ENCODE measurements at places on chromosomes 6 and 20.
A peak's percentile ranks its signal among the peaks of the same experiment; 100 is the strongest.

GRCh38 chr6:7101290-7101689 lies 6.5 kb upstream of the RREB1 start:
- DNase-seq: no peak

DNA sequence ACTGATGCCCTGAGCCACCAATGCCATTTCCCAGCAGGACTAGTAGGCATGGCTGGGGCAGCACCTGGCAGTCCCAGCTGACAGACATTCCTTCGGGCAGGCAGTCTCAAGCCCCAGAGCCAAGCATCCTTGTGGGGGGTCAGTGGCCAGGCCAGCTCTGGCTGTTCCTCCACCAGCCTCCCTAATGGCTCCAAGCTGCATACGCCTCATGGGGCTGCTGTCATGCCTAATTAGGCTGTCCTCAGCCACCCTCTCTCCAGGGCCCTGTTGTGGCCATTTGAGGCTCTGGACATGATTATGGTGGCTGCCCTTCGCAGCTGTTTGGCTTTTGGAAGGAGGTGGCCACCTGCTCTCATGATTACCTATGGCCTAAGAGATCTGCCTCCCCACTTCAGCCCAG lies 79.4 kb downstream of the DLGAP4 start:
- DNase-seq: no peak

DNA sequence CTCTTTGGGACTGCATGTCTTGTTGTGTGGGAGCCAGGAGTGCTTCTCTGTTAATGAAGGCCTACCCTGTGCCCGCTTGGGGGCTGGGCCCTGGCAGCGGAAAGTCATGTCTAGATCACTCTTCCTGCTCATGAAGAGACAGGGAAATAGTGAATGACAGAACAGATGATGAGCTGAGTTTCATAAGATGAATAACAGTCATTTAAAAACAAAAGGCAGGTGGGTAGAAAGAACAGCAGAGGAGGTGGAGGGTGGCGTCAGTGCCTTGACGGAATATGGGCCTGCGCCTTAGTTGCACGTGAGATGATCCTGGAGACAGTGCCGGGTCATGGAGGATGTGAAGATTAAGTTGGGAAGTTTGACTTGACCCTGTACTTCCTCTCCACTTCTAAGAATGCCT lies 85.5 kb downstream of the ARID1B start:
- no peak for DNase-seq

GRCh38 chr6:135146162-135146934 lies 34.8 kb upstream of the MYB start:
- no peak for DNase-seq

GRCh38 chr6:137900815-137901214 lies 33.8 kb downstream of the TNFAIP3 start:
- DNase-seq: no peak

GRCh38 chr6:28395918-28396317 lies 3.6 kb downstream of the ZSCAN12 start:
- DNase-seq: no peak

DNA sequence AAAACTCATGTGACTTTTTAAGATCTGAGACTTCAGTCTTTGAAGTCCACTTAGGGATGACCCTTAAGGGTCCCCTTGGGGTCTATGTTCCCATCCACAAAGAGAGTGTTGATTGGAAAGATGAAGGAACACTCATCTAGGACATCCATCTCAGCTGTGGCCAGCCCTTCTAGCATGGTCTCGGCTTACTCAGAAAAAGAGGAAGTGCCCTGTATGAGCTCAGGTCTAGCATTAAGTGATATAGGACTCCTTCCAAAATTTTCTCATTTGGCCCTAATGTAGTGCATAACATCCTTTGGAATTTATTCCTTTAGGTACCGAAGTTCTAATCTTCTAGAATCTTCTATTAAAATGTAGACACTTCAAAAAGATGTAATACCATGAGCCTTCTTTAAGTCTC lies 77.4 kb downstream of the NDUFAF5 start:
- DNase-seq: no peak

- no peak for DNase-seq
These were observed 96.2 kb upstream of the HMGN3 start for GRCh38 chr6:79330704-79331103.

- no peak for DNase-seq
These were observed 33.7 kb downstream of the RPF2 start for GRCh38 chr6:111015389-111016124.

DNA sequence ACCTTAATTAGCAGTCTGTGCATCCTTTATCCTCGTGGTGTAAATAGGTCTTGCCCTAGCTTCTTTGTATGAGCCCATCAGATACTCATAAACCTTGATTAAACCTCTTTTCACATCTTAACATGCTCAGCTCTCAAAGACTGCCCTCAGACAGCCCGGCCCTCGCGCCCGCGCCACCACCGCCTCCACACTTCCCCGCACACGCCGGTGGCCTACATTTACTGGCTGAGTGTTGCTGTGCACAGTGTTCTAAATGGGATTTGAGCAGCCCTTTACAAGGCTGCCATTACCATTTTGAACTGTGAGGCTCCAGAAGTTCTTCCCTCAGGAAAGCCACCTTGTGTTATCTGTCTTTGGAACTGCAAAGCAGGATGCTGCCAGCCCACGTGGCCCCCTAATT lies 63.0 kb upstream of the INSM1 start:
- DNase-seq: peak; percentile 38

GRCh38 chr6:162245830-162246420 lies 481.6 kb downstream of the PRKN start:
- DNase-seq: no peak

DNA sequence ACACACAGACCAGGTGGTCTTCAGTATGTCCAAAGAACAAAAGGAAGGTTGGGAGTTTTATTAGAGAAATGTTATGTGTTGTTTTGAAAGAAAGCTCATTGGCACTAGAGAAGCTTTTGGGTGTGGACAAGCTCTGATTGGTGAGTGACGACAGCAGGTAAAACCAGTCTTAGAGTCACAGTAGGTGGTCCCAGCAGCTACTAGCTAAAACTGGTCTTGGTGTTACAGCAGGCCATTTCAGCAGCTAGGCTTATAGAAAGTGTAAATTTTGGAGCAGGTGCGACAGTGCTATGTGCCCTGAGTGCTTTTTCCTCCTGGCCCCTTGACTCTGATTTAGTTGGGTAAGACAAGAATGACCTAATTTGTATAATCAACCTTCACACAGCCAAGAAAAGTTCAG lies 3.6 kb downstream of the CLDN20 start:
- DNase-seq: no peak

DNA sequence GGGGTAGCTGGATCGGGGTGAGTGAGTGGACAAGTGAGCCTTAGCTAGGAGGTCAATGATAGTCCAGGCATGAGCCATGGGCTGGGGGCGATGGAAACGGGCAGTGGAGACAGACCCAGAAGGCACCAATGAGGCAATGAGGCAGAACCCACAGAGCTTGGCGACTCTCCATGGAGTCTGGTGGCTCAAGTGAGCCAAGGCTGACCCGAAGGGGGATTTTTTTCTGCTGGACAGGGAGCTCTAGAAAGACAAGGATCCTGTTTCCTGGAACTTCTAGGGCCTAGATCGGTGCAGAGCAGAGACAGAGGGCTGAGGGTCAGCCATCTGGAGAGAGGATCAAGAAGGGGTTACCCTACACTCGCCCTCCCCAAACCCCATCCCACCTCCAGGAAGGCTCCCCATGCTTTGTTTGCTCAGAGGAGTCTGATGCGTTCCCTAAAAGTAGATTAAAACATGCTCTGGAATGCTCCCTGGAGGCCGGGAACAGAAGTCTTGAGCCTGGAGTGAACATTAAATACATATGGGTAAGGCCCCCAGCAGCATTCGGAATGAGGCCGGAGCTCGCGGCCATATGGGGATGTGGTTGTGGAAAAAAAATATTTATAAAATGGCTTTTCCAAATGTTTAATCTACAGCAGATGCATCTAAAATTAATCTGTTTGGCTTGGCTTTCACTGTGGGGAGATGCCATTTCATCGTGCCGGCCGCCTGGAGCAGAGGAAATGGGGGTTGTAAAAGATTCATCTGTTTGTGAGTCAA lies 237.8 kb upstream of the PMEPA1 start:
- DNase-seq: no peak

- DNase-seq: no peak
These were observed 11.9 kb upstream of the QKI start for GRCh38 chr6:163402616-163403015.

Data from posterior cingulate gyrus (tissue), 11 donors.